ENCODE measurements at places on chromosomes 16 and 17.

- no peak for DNase-seq
Measured at GRCh38 chr17:44198721-44199552, 747 bp downstream of the ATXN7L3 start.

GRCh38 chr16:2190659-2191445 lies 5.6 kb downstream of the CASKIN1 start:
- DNase-seq = no peak

DNA sequence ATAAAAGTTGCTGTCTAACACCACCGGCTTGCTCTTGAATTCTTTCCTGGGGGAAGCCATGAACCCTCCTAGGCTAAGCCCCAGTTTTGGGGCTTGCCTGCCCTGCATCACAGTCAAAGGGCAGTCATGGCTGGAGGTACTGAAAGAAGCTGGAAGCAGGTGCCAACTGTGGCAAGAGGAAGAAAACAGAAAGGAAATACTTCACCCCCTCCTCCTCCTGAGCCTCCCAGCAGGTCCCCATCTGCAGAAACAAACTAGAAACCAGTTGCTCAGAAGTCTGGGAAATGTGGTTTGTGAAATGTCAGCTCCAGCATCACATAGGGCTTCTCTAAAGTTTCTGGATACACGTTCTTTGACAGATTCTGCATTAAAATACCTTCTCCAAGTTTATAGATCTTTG lies 150.0 kb upstream of the PSMD7 start:
- no peak for DNase-seq

- no peak for DNase-seq
Measured at GRCh38 chr16:21565507-21565860, 33.9 kb upstream of the METTL9 start.

- no peak for DNase-seq
Measured at GRCh38 chr17:74816905-74817620, 40.9 kb upstream of the NAT9 start.

- DNase-seq = no peak
Measured at GRCh38 chr16:76222853-76223252, 54.3 kb upstream of the CNTNAP4 start.

GRCh38 chr16:2092866-2093265 lies 42.8 kb downstream of the PKD1 start:
- DNase-seq = no peak

DNA sequence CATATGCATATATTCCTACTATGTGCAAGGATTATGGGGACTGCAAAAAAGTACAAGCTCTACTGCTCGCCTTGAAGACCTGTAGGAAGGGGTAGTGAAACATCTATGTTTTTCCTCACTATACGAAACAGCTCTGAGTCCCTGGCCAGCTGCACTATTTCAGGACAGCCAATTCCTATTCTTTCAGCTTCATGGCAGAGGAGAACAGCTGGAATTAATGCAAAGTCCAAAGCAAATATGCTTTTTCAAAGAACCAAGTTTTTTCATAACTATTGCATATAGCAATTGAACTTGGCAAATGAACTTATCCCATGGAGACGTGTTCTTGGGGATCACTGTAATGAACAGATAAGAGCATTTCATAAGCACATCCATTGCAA lies 122.3 kb downstream of the SPACA3 start:
- no peak for DNase-seq

DNA sequence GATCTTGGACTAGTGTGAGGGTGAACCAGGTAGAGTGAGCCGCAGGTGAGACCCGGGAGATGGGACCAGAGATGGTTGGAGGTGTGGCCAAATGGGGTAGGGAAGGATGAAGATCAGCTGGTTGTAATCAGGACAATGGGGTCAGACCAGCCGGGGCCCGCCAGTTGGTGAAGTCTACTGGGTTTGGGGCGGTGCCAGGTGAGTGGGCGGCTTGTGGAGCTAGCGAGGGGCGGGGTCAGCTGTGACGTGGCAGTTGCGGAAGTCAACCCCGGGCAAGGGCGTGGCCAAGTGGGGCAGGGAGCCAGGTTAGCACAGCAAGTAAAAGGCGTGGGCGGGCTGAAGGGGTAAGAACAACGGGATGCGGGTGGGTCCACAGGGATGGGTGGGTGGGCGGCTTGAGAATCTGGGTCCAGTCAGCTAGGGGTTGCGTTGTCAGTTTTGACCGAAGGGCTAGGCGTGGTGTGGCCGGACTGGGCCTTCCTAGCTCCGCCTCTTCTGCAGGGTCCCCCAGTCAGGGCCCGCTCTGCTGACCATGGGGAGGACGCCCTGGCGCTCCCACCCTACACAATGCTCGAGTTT lies 25.5 kb upstream of the ALKBH5 start:
- peak; percentile 95 for DNase-seq

- no peak for DNase-seq
Measured at GRCh38 chr17:42975265-42975664, 4.6 kb downstream of the PTGES3L start.

GRCh38 chr17:73522107-73522506 lies 122.1 kb downstream of the SDK2 start:
- no peak for DNase-seq

- DNase-seq = no peak
Measured at GRCh38 chr16:76157629-76158028, 119.6 kb upstream of the CNTNAP4 start.

GRCh38 chr16:59964232-59964924 lies 1230.3 kb upstream of the GOT2 start:
- DNase-seq = no peak

DNA sequence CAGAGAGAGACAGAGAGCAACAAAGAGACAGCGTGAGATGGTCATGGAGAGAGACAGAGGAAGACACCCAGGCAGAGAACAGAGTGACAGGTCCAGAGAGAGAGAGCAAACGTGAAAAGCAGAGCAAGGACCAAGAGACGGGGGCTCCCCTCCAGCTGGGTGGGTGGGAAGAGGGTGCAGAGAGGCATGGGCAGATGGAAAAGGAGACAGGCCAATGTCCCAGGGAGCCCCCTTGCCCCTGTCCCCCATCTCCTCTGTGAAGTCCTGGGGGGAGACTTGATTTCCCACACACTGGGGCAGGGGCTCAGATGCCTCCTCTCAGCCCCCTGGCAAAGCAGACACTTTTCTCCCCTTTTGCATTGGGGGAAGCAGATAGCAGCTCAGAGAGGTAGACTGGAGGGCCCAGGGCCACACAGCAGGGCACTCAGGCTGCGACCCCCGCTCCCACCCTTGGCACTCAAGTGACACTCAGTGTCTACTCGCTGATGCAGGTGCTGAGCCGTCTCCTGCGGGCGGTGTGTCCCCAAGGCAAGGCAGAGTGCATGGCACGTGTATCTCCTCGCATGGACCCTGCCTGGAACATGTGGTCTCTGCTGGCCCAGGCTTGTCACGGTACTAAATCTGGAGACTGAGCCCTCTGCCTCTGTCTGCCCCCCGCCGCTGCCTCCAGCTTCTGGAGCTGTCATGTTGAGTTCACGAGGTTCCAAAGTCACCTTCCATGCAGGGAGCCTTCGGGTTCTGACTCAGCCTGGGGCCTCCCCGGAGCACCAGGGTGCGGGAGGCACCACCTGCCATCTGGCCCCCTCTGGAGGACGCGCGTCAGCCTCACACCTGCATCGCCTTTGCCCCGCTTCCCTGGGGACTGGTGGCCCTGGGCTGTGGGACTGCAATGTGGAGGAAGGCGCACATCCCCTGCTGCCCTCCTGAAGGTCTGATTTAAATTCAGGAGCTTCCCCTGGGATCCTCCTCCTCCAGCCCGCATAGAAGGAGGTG lies 215.9 kb upstream of the GSE1 start:
- DNase-seq = no peak

DNA sequence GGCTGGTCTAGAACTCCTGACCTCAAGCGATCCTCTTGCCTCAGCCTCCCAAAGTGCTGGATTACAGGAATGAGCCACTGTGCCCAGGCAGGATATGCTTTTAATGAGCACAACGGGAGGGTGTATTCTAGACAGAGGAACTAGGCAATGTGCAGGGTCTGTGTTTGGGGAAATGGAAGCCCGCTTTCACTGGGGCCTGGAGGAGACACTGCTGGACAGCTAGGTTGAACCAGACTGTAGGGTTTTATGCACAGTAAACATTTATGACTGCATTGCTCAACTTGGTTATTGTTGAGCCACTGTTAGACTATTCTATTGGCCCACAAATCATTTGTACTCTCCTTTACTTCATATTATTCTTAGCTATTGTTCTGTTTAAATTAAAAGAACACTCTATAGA lies 10.2 kb upstream of the SIAH1 start:
- DNase-seq = no peak

- DNase-seq = no peak
Measured at GRCh38 chr17:12098568-12098967, 77.9 kb downstream of the MAP2K4 start.

- DNase-seq = no peak
Measured at GRCh38 chr17:62619417-62620155, 7.9 kb upstream of the MRC2 start.

- no peak for DNase-seq
Measured at GRCh38 chr16:75502916-75503605, 7.8 kb upstream of the CHST6 start.

DNA sequence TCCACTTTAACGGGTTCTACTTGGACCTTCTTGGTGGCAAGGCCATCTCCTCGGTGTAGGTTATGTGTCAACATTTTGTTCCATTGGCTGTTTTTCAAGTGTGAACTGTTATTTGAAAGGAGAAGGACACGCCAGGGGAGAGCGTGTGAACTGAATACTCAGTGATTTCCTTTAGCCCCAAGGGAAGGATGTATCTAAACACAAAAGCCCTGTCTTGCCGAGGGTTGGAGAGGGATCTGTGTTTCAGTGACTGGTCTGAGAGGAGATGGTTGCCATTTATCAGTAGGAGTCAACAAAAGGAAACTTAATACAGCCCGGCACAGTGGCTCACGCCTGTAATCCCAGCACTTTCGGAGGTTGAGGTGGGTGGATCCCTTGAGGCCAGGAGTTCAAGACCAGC lies 50.0 kb downstream of the USP10 start:
- no peak for DNase-seq

- no peak for DNase-seq
Measured at GRCh38 chr17:72307836-72308235, 187.0 kb downstream of the SOX9 start.

GRCh38 chr16:89841275-89841674 lies 13.0 kb downstream of the SPIRE2 start:
- DNase-seq = no peak

DNA sequence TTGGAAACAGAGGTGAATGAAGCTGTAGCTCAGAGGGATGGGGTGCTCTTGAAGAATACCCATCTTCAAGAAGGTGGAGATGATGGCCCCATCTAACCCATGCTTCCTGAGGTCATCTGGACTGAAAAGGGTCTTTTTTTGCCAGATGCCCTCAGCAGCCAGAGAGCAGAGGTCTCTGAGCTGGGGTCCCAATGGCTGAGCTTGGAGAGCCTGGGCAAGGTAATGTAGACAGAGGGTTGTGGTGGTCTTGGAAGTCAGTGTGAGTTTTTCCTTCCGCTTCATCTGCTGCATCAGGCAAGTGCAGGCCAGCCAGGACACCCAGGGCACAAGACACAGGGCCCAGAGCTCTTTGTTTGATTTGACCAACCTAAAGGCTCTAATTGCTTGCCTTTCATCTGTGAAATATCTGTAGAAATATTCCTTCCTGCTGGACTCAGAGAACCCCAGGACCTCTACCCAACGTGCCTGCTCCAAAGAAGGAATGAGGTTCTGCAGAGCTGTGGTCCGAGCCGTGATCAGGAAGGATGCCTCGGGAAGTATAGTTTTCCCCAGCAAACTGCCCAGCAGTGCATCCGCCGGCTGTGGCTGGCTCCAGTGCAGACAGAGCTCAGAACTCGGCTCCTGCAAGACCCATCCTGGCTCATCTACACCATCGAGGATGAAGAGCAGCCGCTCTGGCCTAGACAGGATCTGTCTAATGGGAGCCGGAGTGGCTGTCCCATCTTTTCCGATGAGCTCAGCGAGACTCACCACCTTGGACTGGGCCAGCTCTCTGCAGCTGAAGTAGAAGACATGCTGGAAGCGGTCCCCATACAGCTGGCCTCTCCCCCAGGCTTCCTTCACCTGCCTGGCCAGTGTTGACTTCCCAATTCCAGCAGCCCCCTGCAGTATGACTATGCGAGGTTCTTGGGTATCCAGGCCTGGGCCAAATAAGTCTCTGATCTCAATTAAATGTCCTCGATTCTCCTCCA lies 25.2 kb downstream of the NLRP1 start:
- DNase-seq = no peak

- no peak for DNase-seq
Measured at GRCh38 chr17:76524598-76525512, 12.7 kb downstream of the CYGB start.

- no peak for DNase-seq
Measured at GRCh38 chr16:31112711-31113110, 4.5 kb downstream of the BCKDK start.

DNA sequence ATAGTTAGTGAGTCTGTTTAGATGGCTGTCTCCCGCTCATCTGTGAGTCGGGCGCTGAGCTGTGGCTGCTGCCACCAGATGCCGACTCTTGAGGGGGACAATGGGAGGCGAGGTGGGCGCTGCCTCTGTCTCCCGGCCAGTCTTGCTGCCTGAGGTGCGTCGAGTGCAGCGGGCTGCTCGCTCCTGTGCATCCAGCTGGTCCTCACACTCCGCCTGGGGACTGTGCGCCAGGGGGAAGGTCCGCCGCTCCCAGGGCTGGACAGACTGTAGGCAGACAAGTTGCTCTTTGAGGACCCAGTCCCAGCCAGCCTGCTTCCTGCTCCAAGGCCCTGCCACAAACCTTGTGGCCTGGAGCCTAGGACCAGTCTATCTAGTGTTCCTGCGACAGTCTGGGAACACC lies 32.4 kb downstream of the STH start:
- no peak for DNase-seq

- DNase-seq = no peak
Measured at GRCh38 chr16:67445913-67446907, 15.3 kb downstream of the HSD11B2 start.

GRCh38 chr16:49545741-49546448 lies 172.3 kb downstream of the C16orf78 start:
- no peak for DNase-seq

DNA sequence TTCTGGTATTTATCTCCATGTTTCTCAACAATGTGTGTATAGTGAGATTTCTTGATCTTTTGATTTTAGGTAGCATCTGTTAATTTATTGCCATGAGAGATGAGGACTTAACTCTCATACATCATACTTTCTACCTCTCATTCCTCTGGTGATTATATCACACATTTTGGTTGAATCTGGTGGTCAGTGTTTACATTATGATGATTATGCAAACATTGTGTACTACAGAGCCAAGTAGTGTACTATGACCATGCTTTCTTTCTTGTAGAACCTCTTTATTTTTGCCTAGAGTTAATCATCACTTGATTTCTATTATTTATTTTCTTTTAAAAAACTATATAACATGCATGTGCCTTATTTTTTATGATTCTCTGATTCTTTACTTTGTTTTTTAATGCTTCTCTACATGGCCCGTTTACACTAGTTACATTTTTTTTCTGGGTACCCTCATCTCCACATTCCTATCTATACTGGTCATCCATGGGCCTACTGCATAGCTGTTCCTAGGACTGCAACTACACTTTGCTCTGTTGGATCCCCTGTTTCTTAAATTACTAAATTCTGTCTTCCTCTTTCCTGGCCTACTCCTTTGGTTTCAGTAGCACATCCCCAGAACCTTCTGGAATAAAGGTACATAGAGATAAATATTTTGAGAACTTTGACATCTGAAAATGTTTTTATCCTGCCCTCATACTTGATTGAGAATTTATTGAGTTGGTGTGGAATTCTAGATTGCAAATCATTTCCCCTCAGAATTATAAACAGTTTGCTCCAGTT lies 63.0 kb upstream of the LRRC37A3 start:
- DNase-seq = no peak

GRCh38 chr17:32586666-32587065 lies 99.9 kb downstream of the CDK5R1 start:
- no peak for DNase-seq

Data from stimulated activated CD4-positive, alpha-beta T cell treated with anti-CD3 and anti-CD28 coated beads, Interleukin-2, amount 100 ng/mL, for 4 hours (primary cell).